Immature natural killer cell (primary cell): ENCODE measurements at places on chromosomes 4 and X. TPM values are rescaled to one million over a fixed set of nuclear protein-coding genes. Genes with fewer than 3 reads are reported as not detected.

Gene PDZD4
- polyA plus RNA-seq = 6.1 TPM

Gene CXCL8
- 2.1 TPM for polyA plus RNA-seq

Gene PLS3
- polyA plus RNA-seq = 2.4 TPM

DNA sequence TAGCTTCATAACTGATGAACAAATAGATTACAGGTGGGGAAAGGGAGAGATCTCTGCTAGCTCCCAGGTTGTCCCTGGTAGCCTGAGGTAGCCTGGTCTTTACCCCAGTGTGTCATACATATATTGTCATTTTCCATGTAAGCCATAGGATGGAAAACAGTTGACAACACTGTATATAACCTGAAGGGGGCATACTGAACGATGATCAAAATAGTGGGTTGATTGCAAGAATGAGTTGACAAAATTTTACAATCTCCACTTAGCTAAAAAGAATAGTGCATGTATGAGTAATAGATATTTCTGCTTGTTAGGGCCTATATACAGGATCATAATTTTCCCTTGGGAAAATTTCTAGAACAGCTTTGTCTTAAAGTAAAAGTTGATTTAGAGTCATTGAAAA is 304.1 kb upstream of the HAND2 start:
- no peaks in the 10 kb centered on the region for H3K4me1 ChIP-seq
- no peak overlapping the region for H3K4me3 ChIP-seq
- no peaks in the 10 kb centered on the region for H3K27me3 ChIP-seq
- no peak for DNase-seq
- H3K27ac ChIP-seq = no peak overlapping the region

GRCh38 chrX:153778684-153779101 is 2.1 kb upstream of the SRPK3 start:
- H3K36me3 ChIP-seq = no peaks in the 10 kb centered on the region
- peaks cover 3% of the 10 kb centered on the region for H3K4me1 ChIP-seq

GRCh38 chr4:8370106-8370787 is 70.3 kb downstream of the ACOX3 start:
- H3K27me3 ChIP-seq = no peaks in the 10 kb centered on the region
- no peak overlapping the region for H3K27ac ChIP-seq
- H3K4me3 ChIP-seq = no peak overlapping the region

- H3K27me3 ChIP-seq = peaks cover 12% of the 10 kb centered on the region
- no peak for DNase-seq
- no peaks in the 10 kb centered on the region for H3K4me1 ChIP-seq
- H3K27ac ChIP-seq = no peak overlapping the region
- no peaks in the 10 kb centered on the region for H3K36me3 ChIP-seq
- no peak overlapping the region for H3K4me3 ChIP-seq
Measured at GRCh38 chrX:107936434-107936730, 45.8 kb downstream of the TEX13B start.

- no peaks in the 10 kb centered on the region for H3K4me1 ChIP-seq
- no peaks in the 10 kb centered on the region for H3K27me3 ChIP-seq
- no peak overlapping the region for H3K4me3 ChIP-seq
- H3K36me3 ChIP-seq = no peaks in the 10 kb centered on the region
Measured at GRCh38 chr4:85495621-85496020, 20.7 kb downstream of the ARHGAP24 start.

DNA sequence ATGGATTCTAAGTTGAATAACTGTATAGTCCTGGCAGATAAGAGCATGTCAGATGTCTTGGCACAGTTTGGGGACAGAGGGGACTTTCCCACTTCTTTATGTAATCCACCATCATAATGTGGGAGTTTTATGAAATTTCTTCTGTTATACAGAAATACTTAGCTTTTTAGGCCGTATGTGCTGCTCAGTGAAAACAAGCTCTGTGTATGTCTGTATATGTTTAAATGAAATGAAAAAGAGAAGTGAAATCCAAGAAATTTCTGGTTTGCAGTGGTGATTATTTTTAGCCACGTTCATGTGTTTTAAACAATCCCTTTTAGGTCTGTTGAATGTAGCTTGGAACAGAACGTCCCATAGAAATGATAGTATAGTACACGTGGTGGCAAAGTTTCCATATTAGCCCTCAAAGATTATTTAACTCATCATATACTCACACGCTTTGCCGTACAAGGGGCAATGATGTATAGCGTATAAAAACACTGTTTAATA is 41.0 kb downstream of the GAB1 start:
- H3K27ac ChIP-seq = no peak overlapping the region
- no peak for DNase-seq
- no peaks in the 10 kb centered on the region for H3K27me3 ChIP-seq
- no peaks in the 10 kb centered on the region for H3K36me3 ChIP-seq
- no peak overlapping the region for H3K4me3 ChIP-seq

DNA sequence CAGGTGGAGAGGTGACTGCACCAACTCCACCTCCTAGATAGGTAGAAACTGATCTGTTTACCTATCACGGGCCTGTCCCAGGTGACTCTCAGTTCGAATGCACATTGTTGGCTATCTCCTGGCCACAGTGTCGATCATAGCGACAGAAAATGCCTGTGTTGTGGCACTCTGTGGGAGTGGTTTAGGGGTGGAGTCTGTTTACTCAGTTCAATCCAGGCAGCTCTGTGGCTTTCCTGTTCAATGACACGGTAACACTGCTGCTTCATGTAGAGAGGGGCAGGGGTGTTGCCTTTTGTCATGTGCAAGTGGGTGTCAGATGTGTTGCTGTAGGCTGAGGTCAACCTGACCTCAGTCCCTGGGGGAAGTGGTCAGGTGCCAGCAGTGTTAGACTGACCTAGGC is 1602.4 kb downstream of the TECRL start:
- DNase-seq = no peak
- H3K4me1 ChIP-seq = no peaks in the 10 kb centered on the region
- no peaks in the 10 kb centered on the region for H3K36me3 ChIP-seq

DNA sequence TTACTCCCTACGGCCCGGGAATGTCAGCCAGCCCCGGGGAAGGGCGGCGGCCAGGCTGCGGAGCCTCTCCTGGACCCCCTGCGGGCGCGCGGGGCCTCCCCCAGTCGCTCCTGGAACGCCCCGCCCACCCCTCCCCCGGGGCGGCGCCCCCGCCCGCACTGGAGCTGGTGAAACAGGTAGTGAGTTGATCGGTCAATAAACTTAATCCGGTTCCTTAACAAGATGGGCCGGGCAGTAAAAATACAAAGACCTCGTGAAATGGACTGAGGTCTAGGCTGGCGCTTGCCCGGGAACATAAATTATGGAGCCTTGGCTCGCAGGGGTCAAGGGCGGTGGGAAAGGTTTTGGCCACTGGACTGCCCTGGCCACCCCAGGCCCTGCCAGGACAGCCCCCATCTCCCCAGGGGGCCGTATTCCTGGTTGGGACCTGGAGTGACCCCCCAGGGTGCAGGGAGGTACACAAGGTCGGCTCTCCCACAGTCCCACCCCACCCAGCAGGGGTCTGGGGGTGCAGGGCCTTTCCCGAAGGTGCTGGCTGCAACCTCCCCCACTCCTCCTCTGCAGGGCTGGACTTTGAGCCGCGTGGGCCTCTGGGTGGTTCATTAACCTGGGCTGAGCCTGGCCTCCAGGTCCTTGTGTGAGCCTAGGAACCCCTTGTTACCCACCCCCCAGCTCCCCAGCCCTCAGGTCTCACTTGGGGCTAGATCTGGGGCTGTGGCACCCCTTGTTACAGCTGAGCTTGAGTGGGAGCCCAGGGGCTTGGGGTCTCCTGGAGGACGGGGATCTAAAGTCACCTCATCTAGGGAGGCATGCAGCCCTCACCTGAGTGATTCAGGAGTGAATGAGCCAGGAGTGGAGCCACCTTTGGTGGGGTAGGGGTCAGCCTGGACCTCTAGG is 2.5 kb downstream of the FGFR3 start:
- no peak overlapping the region for H3K27ac ChIP-seq
- no peak overlapping the region for H3K4me3 ChIP-seq
- H3K4me1 ChIP-seq = peaks cover 1% of the 10 kb centered on the region
- H3K27me3 ChIP-seq = peaks cover 1% of the 10 kb centered on the region
- DNase-seq = no peak

DNA sequence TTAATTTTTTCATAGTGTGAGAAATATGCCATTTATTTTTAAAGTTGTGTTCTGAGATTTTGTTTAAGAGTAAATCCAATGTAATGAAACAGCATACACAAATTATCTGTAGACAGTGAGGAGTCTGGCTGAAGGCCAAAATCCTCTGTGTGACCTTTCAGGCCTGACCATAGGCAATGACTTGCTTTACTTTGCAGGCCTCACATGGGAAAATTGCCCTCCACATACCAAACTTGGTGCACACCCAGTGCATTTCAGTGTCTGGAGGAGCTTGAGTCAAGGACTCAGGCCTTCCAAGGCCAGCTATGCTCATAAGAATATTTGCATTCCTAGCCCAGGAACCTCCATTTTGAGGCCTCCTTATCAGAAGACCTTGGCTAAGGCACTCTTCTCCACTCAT is 430.1 kb downstream of the GABRG1 start:
- H3K27ac ChIP-seq = no peak overlapping the region
- H3K4me3 ChIP-seq = no peak overlapping the region
- no peaks in the 10 kb centered on the region for H3K4me1 ChIP-seq
- DNase-seq = no peak
- H3K36me3 ChIP-seq = no peaks in the 10 kb centered on the region
- H3K27me3 ChIP-seq = peaks cover 4% of the 10 kb centered on the region

DNA sequence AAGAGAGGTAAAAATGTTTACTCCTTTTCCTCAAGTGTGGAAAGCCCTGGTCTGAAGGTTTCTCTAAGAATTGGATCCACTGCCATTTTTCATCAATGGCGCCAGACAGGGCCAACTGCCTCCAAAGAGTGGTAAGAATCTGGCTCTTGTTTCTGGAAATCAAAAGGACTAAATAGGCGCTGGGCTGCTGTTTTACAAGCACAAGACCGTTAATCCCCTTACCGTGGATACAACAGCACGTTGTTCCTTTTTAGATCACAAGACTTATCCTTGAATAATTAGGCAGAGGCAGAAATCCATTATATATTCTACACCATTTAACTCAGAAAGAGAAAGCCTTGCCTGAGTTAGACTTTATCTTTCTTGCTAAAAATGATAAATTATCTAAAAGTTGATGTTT is 10.6 kb downstream of the CLTRN start:
- H3K4me3 ChIP-seq = no peak overlapping the region
- no peak for DNase-seq
- peaks cover 2% of the 10 kb centered on the region for H3K27me3 ChIP-seq
- peaks cover 16% of the 10 kb centered on the region for H3K4me1 ChIP-seq
- no peak overlapping the region for H3K27ac ChIP-seq
- peaks cover 3% of the 10 kb centered on the region for H3K36me3 ChIP-seq
